Activated CD4-positive, alpha-beta T cell treated with anti-CD3 and anti-CD28 coated beads, Interleukin-2, amount 50 U/mL, for 16 hours (primary cell): ENCODE measurements at places on chromosomes 11 and 22.
A peak's percentile ranks its signal among the peaks of the same experiment; 100 is the strongest.

- no peak for DNase-seq
These were observed 3.7 kb upstream of the CLDN5 start for GRCh38 chr22:19527861-19528417.

DNA sequence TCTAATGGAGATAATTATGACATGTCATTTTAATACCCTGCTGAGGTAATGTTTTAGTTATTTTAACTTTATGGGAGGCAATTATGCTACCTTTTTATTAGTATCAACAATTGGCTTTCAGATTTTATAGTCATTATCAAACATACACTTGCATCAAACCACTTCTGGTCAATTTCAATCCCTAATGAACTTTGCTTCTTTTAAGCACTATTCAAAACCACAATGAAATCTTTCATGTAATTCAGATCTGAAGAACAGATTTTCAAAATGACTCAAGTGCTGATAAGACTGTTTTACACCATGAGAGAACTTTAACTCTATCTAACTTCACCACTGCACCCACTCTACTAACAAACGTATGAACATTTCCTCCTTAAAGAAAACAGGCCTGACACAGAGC lies 25.9 kb upstream of the CCDC34 start:
- peak; percentile 40 for DNase-seq

DNA sequence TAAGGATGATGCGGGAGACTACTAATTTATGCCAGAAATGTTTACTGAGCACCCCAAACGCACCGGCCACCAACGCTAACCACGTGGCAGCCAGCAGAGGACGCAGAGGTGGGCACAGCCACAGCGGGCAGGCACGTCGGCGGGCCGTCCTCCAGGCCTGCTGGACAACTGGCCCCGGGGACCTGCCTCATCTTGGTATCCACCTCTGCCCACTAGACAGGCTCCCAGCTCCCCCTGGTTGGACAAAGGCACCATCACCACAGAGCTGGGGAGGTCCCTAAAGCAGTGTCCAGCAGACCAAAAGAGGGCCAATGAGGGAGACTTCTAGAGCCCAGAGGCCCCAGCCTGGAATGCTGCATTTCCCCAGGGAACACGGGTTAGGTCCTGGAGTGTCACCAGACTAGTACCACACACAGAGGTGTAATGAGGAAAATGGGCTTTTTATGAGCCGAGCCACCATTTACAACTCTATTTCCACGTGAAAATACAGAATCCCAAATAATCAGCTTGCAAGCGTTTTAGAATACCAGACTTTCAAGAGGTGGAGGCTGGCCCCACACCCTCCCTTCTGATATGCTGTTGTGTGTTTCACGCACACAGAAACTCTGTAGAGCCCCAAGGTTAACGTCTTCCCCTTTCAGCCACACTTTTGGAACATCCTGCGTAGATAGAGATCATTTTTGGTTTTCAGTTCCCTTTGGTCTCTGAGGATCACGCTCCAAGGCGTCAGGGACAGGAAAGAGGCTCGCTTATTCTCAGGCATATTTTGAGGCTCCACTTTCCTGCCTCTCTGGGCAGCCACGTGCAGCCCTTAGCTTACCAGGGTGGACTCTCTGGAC lies 23.7 kb upstream of the BID start:
- no peak for DNase-seq

- no peak for DNase-seq
These were observed 20.2 kb downstream of the C11orf96 start for GRCh38 chr11:43962383-43963278.

GRCh38 chr22:27918341-27919221 lies 475 bp downstream of the PITPNB start:
- DNase-seq, result peak; percentile 64

DNA sequence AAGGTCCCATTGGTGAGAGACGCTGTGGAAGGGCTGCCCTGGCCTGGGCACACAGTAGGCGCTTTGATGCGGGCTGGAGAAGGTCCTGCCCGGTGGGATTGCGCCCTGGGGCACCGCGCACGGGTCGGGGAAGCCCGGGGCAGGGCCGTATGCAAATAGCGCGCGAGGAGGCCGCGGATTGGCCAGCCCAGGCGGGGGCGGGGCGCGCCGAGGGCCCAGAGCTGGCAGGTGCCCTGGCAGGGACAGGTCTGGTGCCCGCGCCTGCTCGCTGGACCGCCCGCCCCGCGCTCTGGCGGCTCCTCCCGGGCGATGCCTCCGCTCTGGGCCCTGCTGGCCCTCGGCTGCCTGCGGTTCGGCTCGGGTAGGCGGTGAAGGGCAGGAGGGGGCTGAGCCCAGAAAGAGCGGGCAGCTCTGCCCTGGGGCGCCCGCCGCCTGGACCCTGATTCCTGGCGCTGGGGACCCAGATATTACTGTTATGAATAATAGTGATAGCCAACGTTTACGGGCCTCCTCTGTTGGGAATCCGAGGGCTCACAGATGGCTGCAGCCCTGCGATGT lies at the start of gene UPK3A:
Gene UPK3A, plus strand, starts transcription at position 245 of the 558 bp plus-strand sequence. Its CDS starts 65 bp downstream, at position 310.
- DNase-seq, result peak; percentile 28

- DNase-seq, result peak; percentile 28
These were observed at the start of gene MAP6 for GRCh38 chr11:75668451-75669297. MAP6 (minus strand) TSS chr11:75669038; CDS start chr11:75668369, 669 bp downstream.

GRCh38 chr11:74602637-74603556 lies 10.5 kb downstream of the POLD3 start:
- no peak for DNase-seq

DNA sequence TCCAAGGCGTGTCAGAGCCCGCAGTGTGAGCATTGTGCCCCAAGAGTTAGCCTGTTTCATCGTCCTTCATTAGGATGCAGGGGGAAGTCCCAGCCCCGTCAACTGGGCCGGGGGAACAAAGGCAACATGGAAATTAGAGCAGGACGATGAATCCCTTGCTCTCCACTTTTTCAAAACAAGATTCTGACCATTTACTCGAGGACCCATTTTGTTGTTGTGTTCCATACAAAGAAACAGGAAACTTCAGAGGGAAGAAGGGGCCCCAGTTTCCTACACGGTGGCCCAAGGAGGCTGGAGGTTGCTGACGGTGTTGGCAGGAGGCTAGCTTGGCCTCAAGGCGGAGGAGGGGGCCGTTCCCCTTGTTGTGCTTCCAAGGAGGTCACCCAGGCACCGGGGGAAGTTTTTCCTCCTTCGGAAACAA lies 44.0 kb upstream of the SLC1A2 start:
- no peak for DNase-seq

GRCh38 chr11:112318661-112319060 lies 58.0 kb upstream of the PLET1 start:
- DNase-seq, result no peak

DNA sequence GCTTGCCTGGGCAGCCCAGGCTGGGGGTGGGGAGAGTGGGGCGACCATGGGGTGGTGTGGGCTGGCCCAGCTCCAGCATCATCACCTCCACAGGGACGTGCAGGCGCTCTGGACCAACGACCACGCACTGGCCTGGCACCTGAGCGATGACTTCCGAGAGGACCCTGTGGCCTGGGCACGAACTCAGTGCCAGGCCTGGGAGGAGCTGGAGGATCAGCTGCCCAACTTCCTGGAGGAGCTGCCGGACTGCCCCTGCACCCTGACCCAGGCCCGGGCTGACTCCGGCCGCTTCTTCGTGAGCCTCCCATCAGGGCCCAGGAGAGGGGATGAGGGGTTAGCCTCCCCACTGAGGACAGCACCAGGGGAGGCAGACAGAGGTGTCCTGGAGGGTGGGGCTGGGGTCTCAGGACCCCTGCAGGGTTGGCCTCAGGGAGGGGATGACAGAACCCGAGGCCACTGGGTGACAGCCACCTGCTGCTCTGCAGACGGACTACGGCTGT lies 3.8 kb downstream of the SUSD2 start:
- DNase-seq, result no peak
